ENCODE measurements at places on chromosomes 5 and 9.
A peak's percentile ranks its signal among the peaks of the same experiment; 100 is the strongest.

- peak; percentile 1 for DNase-seq
Measured at GRCh38 chr9:20624201-20625002, 2.1 kb upstream of the MLLT3 start.

DNA sequence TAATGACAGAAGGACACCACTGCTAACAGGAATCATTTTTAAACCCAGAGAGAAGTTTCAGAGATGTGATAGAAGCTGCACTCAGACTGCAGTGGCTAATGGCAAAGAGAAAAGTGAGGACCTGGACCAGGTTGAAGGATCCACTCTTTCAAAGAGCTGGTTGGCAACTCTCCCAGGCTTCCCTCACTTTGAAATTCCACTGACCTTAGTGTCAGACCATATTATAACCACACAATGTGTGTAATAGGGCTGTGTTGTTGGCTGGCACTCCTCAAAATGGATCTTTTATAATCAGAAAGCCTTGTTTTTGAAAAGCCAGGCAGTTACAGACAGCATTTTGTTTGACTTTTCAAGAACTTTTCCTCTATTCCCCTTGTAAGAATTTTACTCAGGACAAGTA, 280.7 kb downstream of the PRELID2 start:
- no peak for DNase-seq

GRCh38 chr9:104912606-104913005, 15.3 kb downstream of the ABCA1 start:
- DNase-seq = no peak

- DNase-seq = peak; percentile 20
Measured at GRCh38 chr9:136399176-136400037, 563 bp downstream of the SNAPC4 start.

GRCh38 chr9:137435980-137436760, 5.0 kb downstream of the ENTPD8 start:
- no peak for DNase-seq

GRCh38 chr5:143119291-143119769, 284.2 kb downstream of the NR3C1 start:
- DNase-seq = no peak

DNA sequence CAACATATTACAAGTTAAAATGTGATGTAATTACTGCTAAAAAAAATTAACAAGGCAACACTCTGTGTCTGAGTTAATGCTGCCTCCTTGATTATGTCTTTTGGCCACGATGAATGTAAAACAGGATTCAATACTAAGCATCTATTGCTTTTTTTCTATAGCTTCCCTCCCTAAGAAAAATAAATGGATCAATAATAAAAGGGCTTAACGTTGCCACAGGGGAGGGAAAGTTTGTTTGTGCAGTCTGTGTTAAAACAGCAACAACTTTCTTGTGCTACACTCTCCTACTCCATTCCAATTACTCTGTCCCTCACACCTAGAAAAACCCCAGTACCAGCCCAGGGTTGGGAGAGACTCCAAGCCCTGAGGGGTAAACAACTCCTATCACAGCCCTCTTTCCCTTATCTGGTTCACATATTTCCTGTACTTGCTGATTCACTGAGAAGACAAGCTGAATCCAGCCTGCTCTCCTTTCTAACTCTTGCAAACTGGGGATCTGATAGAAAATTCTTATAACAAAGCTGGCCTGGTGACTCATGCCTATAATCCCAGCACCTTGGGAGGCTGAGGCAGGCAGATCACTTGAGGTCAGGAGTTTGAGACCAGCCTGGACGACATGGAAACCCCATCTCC, 44.8 kb downstream of the PTPN3 start:
- DNase-seq = no peak

DNA sequence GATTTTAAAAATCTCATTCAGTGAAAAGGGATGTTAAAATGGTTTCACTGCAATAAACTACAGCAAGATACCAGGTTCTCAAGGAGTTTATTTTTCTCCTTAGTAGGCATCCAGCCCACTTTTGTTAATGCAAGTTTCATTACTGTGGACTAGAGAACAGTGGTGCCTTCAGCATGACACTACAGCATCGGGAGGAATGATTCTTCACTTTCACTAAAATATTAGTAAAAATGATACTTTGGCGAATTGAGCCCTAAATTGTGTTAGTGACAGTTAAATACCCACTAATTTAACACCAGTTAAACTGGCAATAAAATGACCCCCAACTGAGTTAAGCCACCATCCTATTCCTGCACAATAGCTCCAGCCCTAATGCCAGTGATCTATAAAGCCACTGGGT, 152.2 kb upstream of the MPDZ start:
- DNase-seq = no peak
